ENCODE measurements at places on chromosomes 6 and 20. TPM values are rescaled to one million over a fixed set of nuclear protein-coding genes. Genes with fewer than 3 reads are reported as not detected.

GRCh38 chr6:88985901-88986300 lies 22.5 kb upstream of the RNGTT start:
- DNase-seq, result no peak

GRCh38 chr6:89328976-89329375 lies 13.9 kb upstream of the GABRR2 start:
- no peak for DNase-seq

GRCh38 chr20:49995586-49995985 lies 12.8 kb downstream of the SNAI1 start:
- DNase-seq, result no peak

The MLN gene
- not detected for total RNA-seq
